ENCODE measurements at places on chromosomes 7 and 10. TPM values are rescaled to one million over a fixed set of nuclear protein-coding genes. Genes with fewer than 3 reads are reported as not detected.

The ZYX gene
- total RNA-seq = 70.1 TPM

The CHST15 gene
- total RNA-seq = 2.7 TPM

GRCh38 chr7:125670926-125671572 lies 741.4 kb upstream of the POT1 start:
- no peak for DNase-seq

DNA sequence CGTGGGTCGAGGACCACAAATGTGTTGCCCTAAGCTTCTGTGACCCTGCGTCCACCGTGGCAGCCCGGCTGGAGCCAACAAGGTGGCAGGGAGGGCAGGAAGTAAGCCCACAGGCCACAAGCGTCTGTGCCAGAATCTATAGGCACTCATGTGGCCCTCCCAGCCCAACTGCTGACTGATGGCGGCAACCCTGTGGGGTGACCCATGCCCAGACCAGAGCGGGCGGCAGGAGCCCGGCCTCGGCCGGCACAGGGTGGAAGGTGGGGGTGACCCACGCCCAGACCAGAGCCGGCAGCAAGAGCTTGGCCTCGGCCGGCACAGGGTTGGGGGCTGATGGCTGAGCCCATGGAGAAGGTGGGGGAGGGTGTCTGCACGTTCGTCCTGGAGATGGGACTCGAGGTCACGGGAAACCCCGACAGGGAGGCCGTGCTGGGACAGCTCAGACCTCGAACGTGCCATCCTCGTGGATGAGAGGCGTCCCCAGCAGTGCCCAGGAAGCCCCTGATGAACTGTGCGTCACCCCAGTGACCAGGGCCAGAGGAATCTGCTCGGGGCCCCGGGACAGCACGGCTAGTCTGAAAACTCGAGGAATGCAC lies 181.0 kb downstream of the ELFN1 start:
- no peak for DNase-seq

GRCh38 chr7:31776616-31777015 lies 89.6 kb downstream of the PPP1R17 start:
- no peak for DNase-seq

GRCh38 chr7:158351481-158351880 lies 236.1 kb downstream of the PTPRN2 start:
- no peak for DNase-seq

All from left colon (tissue), 2 donors.